ENCODE measurements at places on chromosomes 3 and 15.
A peak's percentile ranks its signal among the peaks of the same experiment; 100 is the strongest.

DNA sequence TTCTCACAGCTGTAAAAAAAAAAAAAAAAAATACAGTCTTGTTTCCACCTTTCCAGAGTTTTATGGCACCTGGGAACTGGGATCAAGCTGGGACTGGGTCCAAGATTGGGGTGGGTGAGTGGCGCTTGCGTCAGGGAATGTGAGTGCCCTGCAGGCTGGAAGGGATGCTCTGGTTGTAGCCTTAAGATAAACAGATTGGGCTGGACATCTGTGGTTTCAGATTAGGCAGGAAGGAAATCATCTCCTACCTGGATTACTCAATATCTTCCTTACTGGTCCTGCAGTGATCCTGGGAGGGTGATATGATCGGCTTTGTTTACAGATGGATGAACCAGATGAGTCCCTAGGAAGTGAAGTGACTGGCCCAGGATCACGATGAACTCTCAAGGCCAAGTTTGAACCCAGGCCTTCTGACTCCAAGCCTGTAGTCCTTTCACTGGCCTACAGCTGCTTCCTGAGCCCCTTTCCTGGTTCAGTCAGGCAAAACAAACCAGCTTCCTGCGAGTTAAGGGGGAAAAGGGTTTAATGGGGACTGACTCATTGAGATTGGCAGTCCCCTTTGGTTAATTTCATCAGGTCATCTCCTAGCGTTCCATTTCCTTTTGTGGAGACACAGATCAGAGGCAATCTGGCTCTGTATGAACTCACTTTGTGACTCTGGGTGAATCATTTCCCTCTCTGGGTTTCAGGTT lies 179.8 kb downstream of the THSD4 start:
- peak; percentile 99 for DNase-seq

DNA sequence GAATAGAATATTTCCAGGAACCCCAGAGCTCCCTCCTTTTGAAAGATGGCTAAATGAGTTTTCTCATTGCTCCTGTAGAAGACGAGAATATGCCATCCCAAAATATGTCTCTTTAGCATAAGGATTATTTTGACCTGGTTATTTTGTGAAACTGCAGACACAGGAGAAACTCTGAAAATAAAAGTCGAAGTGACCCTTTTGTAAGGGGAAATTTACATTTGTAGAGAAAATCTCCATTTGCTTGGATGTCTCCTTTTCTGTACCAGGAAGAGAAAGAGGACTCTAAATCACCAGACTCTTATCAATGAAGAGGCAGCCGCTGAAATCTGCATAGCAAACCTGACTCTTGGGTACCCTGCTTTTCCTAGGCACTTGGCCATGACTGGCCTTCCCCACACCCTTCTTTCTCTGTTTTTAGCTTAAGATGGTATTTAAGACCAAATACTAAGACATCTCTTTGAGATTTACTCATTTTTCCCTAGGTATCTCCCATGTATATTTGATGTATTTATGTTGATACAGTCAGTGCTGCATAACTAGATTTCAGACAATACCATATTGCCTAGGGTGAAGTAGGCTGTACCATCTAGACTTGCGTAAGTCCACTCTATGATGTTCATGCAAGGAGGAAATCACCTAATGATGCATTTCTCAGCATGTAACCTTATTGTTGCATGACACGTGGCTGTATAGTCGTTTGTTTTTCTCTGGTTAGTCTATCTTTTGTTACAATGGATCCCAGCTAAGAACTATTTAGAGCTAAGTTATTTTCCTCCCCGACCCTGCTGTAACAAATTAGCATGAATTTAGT lies 98.2 kb upstream of the UBE3A start:
- DNase-seq = no peak

GRCh38 chr3:82080261-82080660 lies 318.8 kb upstream of the GBE1 start:
- DNase-seq = no peak

DNA sequence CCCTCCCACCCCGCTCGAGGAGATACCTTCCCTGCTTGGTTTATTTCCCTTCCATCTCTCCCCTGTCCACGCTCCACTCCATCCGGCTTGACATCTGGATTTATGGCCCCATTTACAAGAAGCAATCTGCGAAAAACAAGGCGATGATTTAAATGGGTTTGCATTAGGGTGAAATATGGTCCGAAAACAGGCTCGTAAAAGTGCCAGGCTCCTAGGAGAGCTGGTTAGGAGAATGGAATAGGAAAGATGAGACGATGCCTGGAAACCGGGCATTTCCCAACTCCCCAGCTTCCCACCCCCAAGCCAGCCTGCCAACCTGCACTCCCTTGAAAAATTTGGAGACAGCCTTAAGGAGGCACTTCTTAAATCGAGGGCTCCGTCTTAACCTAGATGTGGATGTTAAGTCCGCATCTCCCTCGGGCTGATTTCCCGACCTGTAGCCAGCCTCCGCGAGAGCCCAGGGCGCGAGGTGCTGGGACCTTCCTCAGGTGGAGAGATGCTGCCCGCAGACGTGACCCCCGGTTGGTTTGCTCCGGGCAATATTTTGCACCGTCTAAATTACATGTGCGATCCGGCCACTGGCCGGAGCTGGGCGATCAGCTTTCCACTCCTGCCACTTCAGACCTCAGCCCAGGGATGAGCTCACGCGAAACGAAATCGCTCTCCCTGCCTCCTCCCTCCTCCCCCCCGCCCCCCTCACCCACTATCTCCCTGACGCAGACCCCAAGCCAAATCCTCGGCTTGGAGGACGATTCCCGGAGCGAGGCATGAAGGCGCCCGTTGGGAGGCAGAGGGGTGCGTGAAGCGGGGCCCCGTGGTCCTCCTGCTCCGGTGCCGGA lies 1.3 kb downstream of the GRM7 start:
- no peak for DNase-seq

DNA sequence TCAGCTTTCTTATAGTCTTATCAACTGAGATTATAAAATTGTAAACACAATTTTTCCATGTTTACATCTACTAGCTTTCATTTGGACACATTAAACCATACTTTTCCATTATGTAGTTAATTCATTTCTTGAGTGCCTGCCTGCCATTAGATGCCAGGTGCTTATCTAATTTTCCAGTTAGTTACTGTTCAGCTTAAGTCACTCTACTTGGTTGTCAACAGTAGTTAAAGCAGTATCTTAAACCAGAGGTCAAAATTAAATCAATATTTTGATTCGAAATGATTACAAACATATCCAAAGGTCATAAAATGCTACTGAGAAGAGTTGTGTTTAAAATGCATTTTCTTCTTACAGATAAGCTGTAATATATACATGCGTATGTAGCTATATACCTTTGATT lies 56.2 kb upstream of the UBP1 start:
- no peak for DNase-seq

GRCh38 chr3:186520957-186521842 lies 23.0 kb downstream of the CRYGS start:
- no peak for DNase-seq

DNA sequence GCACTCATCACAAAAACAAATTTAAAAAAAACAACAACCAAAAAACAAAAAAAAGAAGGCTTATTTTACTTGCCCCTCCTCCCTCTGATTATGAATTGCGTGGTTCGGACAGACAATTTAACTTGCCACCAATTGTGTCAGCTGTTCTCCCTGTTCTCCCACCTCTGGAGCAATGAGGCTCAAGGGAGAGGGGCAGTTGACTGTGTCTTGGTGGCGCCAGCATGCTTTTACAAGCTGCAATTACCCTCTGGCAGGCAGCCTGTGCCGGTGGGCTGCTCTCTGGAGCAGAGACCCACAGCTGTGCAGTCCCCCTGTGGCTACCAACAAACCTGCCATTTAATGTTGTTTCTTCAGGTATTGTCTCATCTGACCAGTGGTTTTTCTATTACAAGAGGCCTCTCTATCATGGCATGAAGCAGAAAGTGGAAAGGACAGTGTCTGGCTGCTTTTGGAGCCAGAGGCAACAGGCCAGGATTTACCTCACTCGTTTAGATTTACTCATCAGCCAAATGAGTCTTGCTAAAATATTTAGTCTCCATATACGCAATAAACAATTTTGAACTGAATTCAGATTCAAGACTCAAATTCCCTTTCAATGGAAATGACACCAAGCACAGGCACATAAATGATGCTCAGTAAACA lies 192.0 kb upstream of the TPRG1 start:
- DNase-seq = no peak

- DNase-seq = no peak
These were observed 5.0 kb downstream of the ELL3 start for GRCh38 chr15:43771816-43772215.
